ENCODE measurements at places on chromosomes 3 and 15. TPM values are rescaled to one million over a fixed set of nuclear protein-coding genes. Genes with fewer than 3 reads are reported as not detected.

GRCh38 chr3:135558906-135559305 lies 406.6 kb upstream of the PPP2R3A start:
- DNase-seq, result no peak

GRCh38 chr15:35150361-35150760 lies 65.3 kb upstream of the NANOGP8 start:
- DNase-seq, result no peak

DNA sequence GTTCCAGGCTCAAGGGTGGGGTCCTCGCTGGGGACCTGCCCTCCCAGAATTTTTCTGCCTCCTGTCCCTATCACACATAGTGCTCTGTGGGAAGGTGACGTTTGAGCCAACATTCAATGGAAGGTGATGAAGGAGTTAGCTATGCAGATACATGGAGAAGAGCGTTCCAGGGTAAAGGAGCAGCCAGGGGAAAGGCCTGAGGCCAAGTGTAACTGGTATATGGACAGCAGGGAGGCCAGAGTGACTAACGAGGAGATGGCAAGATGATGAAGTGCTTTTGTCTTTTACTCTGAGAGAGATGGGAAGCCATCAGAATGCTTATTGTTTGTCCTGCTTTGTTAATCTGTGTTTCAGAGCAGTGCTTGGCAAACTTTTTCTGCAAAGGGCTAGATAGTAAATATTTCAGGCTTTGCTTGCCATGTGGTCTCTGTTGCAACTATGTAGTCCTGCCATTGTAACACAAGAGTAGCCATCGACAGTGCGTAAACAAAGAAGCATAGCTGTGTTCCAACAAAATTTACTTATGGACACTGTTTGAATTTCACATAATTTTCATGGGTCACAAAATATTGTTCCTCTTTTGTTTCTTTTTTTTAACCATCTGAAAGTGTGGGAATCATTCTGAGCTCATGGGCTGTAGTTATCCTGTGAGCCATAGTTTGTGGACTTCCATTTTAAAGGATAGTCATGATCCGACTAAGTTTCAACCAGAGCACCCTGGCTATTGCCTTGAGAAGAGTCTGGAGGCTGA lies 25.8 kb upstream of the PIAS1 start:
- no peak for DNase-seq

CPNE4 gene
- polyA plus RNA-seq, result 0.19 TPM

TRPM1 gene
- polyA plus RNA-seq, result 0.24 TPM

Data from right renal cortex interstitium (tissue), 3 donors.